ENCODE measurements at places on chromosomes 5 and 9.

GRCh38 chr5:132059696-132060500, 557 bp upstream of the IL3 start:
- DNase-seq, result no peak

GRCh38 chr5:53151713-53152458, 42.3 kb upstream of the MOCS2 start:
- no peak for DNase-seq

DNA sequence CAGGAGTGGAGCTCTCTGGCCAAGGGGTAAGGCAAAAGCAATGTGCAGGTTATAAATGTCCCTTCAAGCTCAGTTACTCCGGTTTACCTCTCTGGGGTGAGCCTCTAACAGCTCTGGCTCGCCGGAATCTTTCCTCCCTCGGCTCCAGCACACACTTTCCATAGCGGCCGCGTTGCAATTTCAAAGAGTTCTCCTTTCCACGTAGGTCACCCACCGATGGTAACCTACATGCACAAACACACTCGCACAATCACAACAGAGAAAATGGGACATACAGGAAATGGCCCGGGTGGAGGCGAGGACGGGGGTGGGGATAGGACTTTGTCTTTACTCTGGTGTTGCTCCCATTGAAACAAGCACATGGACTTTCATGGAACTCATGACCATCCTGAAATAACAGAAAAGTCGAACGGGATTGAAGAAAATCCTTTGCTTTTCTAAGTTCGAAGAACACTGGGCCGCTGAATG, 1.2 kb downstream of the LHFPL2 start:
- peak; percentile 57 for DNase-seq

GRCh38 chr9:129823542-129823934, 398 bp downstream of the TOR1A start:
- no peak for DNase-seq

GRCh38 chr5:132087176-132087575, 13.6 kb downstream of the CSF2 start:
- no peak for DNase-seq

DNA sequence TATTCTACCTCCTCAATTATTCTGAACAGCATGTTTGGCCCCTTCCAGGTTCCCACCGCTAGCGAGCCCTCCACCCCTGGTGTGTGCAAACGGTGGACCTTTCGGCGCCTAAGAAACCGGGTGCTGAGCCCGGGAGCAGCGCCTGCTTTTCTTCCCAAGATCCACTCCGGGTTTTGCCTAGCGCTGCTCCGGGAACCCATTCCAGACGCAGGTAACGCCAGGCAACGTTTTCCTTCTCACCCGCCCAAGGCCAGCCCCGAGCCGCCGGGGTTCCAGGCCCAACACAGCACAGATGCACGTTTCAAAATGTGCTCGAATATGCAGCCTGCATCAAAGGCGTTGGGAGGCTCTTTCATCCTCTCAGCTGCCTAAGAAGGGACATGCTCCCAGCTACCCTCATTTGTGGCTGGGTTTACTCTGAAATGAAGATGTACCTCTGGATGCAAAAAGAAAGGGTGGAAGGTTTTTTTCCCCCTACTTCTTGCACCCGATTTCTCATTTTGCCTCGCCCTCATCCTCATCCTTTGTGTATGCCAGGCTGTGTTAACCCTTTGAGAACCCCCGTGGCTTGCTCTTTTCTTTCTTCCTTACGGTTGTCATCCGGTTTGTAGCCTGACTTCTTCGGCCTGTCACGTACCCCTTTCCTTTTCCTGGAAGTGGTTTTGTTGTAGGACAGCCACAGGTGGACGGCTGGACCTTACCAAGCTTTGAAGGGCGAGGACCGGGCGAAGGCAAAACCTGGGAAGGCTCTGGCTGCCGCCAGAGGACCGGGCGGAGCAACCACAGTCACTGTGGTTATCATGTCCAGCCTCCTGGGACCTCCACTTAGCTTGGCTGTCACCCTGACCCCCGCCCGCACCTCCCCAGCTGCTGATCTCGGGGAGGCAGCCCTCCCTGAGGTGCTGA, 226.9 kb downstream of the SMARCA2 start:
- peak; percentile 43 for DNase-seq

GRCh38 chr9:127714020-127714750, 1.3 kb downstream of the PTRH1 start:
- DNase-seq, result no peak

GRCh38 chr5:173829826-173830225, 58.3 kb upstream of the CPEB4 start:
- no peak for DNase-seq

- no peak for DNase-seq
These were observed 98.1 kb upstream of the FER start for GRCh38 chr5:108649646-108650045.

DNA sequence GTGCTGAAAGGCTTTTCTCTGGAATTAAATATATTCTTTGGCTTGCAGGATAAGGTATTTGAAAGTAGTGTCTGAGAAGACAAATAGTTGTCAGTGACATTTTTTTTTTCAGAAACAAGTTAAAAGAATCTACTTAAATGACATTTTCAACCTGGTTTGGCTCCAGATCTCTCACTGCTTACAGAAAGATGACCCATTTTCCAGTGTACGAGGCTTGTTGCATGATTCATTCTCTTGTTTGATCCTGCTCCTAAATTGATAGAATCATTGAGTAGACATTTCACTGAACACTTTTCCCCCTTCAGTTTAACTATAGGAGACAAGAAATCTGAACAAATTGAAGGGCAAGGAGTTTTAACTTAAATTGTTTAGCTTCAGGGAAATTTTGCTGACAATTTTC, 546.1 kb downstream of the ZNF608 start:
- DNase-seq, result no peak

DNA sequence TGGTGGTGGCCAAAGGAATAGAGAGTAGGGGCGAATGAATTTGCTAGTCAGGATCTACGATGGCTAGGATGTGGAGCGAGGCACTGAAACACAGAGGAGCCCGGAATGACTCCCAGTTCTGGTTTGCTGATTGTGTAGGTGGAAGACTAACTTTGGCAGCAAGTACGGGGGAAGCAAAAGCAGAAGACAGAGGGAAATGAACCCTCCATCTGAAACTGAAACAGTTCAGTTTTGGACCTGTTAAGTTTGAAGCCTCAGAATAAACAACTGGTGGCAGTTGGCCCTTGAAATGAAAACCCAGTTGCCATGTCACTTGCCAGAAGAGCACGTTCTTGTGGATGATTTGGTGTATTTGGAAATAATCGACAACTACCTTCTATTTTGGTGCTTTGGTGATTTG, 15.4 kb upstream of the SMIM15 start:
- no peak for DNase-seq

- no peak for DNase-seq
These were observed 133.4 kb downstream of the TRPM3 start for GRCh38 chr9:70987986-70988385.

GRCh38 chr9:126636983-126637798, 23.5 kb downstream of the LMX1B start:
- no peak for DNase-seq

- DNase-seq, result no peak
These were observed 184.5 kb upstream of the MAST4 start for GRCh38 chr5:66411701-66412100.

DNA sequence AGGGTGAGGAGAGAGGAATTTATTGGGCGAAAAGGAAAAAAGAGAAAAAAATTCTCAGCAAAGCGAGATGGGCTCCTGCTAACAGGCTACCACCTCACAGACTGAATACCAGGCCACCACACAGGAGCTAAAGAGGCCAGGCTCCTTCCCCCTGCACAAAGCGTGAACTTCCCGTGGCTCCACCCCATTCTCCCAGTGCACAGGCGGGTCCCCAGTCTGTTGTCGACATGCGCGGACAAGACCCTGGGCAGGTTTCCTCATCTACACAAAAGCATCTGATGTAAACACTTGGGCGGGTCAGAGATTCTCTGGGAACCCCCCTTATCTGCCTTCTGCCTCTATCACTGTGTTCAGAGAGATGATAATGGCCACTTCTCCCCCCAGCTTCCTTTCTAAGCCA, 34.2 kb downstream of the IL31RA start:
- DNase-seq, result no peak

DNA sequence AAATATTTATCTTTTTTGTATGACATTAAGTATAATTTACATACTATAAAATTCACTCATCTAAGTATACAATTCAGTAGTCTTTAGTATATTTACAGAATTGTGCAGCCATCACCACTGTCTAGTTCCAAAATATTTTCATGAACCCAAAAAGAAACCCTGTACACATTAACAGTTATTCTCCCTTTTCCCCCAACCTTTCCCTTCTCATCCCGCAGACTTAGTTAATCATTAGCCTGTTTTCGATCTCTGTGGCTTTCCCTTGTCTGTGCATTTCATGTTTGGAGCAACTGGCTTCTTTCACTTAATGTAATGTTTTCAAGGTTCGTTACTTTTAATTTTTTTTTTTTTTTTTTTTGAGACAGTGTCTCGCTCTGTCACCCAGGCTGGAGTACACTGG, 37.5 kb downstream of the MTREX start:
- peak; percentile 12 for DNase-seq

DNA sequence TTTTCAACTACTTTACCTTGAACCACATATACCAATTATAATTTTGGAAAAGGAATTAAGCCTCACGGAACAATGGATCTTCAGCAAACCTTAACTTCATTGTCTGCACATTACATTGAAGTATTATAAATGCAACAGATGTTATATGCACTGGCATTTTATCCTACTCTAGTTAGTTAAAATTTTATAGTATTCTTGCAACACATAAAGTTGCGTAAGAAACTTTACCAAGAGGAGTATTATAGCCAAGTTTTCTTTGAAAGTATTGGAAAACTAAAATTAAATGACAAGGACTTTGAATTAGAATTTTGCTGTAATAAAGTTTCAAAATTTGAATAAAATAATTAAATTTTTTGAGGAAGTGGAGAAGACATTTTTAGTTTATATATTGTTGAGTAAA, 63.4 kb upstream of the SREK1 start:
- no peak for DNase-seq

DNA sequence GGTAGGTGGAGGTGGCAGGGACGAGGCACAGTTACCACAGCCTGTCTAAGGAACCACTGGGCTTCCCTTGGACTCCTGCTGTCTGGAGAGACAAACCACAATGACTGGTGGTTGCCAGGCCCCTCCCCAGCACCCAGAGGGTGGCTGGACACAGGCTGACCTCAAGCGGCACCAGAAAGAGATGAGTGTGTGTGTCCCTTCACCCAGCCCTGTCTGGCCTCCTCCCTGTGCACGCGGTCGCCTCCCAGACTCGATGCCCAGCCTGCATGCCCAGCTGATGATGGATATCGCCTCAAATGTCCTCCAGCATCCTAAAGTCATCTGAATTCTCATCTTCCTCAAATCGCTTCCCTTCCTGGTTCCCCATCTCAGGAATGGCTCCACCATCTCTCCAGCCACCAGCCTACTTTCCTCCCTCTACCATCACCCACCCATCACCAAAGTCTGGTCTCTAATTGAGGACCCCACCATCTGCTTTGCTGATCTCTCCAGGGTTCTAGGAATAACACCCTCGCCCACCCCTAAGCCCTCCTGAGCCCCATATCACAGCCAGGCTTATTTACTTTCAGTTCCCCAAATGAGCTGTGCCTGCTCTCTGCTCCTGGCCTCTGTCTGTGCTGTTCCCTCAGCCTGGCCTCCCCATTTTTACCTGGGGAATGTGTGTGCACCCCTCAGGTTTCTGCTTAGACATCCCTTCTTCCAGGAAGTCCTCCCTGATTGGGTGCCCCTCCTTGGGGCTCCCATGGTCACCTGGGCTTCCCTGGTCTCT, 52.5 kb upstream of the GGTA1 start:
- no peak for DNase-seq

DNA sequence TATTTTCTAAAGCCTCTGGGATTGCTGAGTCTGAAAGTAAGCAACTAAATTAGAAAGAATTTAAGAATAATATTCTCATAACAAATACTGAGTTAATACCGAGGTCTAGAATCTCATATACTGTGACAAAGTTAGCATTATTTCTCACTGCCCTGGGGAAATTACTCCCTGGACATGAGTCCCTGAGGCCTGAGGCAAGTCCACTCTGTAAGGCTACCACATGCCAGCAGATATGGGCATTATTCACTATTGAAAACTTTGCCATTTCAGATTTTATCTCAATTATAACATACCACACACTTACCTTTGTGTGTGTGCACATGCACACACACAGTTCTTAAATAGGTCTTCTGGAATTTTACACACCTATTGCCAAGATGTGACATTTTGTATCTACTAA, 22.9 kb downstream of the ELL2 start:
- no peak for DNase-seq

DNA sequence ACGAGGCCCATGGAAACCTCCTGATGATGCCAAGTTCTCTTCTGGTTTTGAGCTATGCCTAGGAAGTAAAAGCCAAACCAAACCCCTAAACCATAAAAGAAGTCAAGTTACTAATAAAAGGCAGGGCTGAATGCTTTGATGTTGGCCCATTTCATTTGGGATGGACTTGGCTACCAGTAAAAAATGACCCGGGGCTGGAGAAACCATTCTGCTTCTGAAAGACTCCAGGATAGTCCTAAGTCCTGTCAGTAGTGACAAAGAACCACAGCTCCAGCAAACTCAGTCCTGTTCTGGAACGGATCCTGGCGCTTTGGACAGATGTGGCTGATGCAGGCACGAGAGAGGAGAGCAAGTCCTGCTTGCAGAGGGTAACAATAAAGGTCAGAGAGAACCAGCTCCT, 68.6 kb downstream of the SH3PXD2B start:
- DNase-seq, result no peak

GRCh38 chr5:88670461-88670860, 212.5 kb downstream of the MEF2C start:
- DNase-seq, result no peak

DNA sequence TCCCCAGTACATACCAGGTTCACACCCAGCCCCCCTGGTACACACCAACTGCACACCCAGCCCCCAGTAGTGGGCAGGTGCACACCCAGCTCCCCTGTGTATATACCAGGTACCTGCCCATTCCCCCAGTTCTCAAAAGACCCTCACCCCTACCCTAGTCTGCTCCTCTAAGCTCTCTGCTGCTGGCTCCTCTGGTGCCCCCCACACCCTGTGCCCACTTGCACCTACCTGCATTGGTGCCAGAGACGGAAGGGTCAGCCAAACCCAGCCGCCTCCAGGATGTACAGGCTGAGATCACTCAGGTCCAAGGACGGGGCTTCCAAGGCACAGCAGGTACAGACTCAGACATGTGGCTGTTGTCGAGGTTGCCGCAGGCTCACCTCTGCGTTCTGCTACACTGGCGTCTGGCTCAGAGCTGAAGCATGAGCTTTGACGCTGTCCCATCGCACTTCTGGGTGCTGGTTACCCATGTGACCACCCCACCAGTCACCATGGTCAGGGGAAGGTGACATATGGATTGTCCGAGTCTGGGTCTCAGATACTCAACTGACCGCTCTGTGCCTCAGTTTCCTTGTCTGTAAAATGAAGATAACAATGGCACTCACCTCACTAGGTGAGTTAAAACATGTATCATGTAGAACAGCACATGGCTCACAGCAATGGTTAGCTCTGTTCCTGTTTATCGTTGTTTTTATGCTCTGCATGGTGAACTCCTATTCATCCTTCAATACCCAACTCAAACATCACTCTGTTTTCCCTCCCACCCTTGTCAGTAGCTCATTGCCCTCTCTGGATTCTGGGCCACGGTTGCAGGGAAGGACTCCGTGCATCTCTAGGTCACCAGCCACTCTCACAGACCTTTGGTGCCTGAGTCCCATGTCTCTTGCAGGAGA, 45.3 kb upstream of the SUSD3 start:
- DNase-seq, result no peak

- DNase-seq, result no peak
These were observed 24.7 kb downstream of the ZDHHC11B start for GRCh38 chr5:759781-760362.

- no peak for DNase-seq
These were observed 4.3 kb downstream of the CACFD1 start for GRCh38 chr9:133463864-133464615.

Data from HuH-7 (cell line).